ENCODE measurements at places on chromosomes 11 and 22. TPM values are rescaled to one million over a fixed set of nuclear protein-coding genes. Genes with fewer than 3 reads are reported as not detected.

The SCGB1D4 gene
- not detected for total RNA-seq

The SLC22A25 gene
- total RNA-seq = not detected

The GLYAT gene
- total RNA-seq = not detected

The MOV10L1 gene
- 7.8 TPM for total RNA-seq

The ADAMTS8 gene
- total RNA-seq = 0.53 TPM

The DDTL gene
- 0.92 TPM for total RNA-seq

The YPEL4 gene
- 0.79 TPM for total RNA-seq

The PRDM11 gene
- 3.8 TPM for total RNA-seq

The KCNJ11 gene
- not detected for total RNA-seq

The TBX1 gene
- 0.13 TPM for total RNA-seq

The KDELR3 gene
- total RNA-seq = 125 TPM

The OTOG gene
- not detected for total RNA-seq

The VPREB3 gene
- total RNA-seq = not detected

The DAGLA gene
- total RNA-seq = 2.2 TPM

The ADM gene
- 111 TPM for total RNA-seq

The SHISA8 gene
- not detected for total RNA-seq

The SIK2 gene
- 6.6 TPM for total RNA-seq

The TMPRSS13 gene
- total RNA-seq = not detected

The MB gene
- total RNA-seq = not detected

The GAL gene
- not detected for total RNA-seq

The CAT gene
- total RNA-seq = 55.5 TPM

The DYNC2H1 gene
- total RNA-seq = 56.0 TPM

The TSPAN32 gene
- total RNA-seq = 0.26 TPM

The UFD1 gene
- total RNA-seq = 101 TPM

The LRRC4C gene
- 0.40 TPM for total RNA-seq

The RAB38 gene
- total RNA-seq = 5.9 TPM

The IL17RA gene
- total RNA-seq = 3.0 TPM

The CSNK2A3 gene
- total RNA-seq = 1.2 TPM

The SLC29A2 gene
- 0.12 TPM for total RNA-seq

The NDUFA6 gene
- 75.9 TPM for total RNA-seq

The GAS2 gene
- 2.0 TPM for total RNA-seq

The IRF7 gene
- 8.6 TPM for total RNA-seq

The IGSF22 gene
- not detected for total RNA-seq
